ENCODE measurements at places on chromosomes 4 and X.

GRCh38 chr4:14303856-14304255 lies 676.3 kb upstream of the BOD1L1 start:
- no peak for DNase-seq

GRCh38 chr4:108738003-108738706 lies 24.7 kb downstream of the ETNPPL start:
- DNase-seq: no peak

DNA sequence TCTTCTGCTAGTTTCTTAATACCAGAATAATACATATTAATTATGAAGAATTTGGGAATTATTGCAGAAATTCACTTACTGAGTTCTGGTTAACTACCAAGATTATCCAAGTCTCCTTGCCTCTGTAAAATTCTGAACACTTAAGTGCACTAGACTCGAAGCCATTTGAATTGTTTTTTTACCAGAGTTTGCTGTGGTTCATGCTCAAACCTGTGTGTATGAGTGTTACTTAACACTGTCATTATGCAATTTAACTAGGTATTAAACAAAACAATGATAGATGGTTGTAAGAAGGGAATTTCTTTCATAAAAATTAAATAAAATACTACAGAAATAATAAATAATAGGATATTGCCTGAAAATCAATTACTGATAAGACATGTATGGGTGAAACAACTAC lies 145.6 kb upstream of the FAT4 start:
- DNase-seq: no peak

- DNase-seq: no peak
These were observed 214.0 kb downstream of the FBXW7 start for GRCh38 chr4:152321923-152322322.

All from BE2C (cell line).